Activated CD8-positive, alpha-beta memory T cell treated with anti-CD3 and anti-CD28 coated beads, Interleukin-2, amount 10 ng/mL, durations not matched to agents 7 days and 5 days (primary cell): ENCODE measurements at places on chromosomes 11 and 22. TPM values are rescaled to one million over a fixed set of nuclear protein-coding genes. Genes with fewer than 3 reads are reported as not detected.

The TMPRSS6 gene
- total RNA-seq, result 1.3 TPM

The KRTAP5-1 gene
- not detected for total RNA-seq

The UPK3A gene
- not detected for total RNA-seq

The USP2 gene
- 0.28 TPM for total RNA-seq

The LRRC74B gene
- not detected for total RNA-seq

The CCDC116 gene
- 0.76 TPM for total RNA-seq

The MOV10L1 gene
- total RNA-seq, result 0.23 TPM

The POGLUT3 gene
- 27.5 TPM for total RNA-seq

The FAM180B gene
- total RNA-seq, result not detected

The TRIOBP gene
- total RNA-seq, result 55.2 TPM

The TMEM191C gene
- 1.1 TPM for total RNA-seq

The CNIH2 gene
- total RNA-seq, result 1.2 TPM

The GALNT18 gene
- 0.32 TPM for total RNA-seq

The SHISAL1 gene
- total RNA-seq, result not detected

The SSTR3 gene
- 1.3 TPM for total RNA-seq

The TTLL12 gene
- 49.7 TPM for total RNA-seq

The ACRV1 gene
- total RNA-seq, result not detected
